CD4-positive, alpha-beta memory T cell (primary cell): ENCODE measurements at places on chromosomes 7 and 10.
A peak's percentile ranks its signal among the peaks of the same experiment; 100 is the strongest.

DNA sequence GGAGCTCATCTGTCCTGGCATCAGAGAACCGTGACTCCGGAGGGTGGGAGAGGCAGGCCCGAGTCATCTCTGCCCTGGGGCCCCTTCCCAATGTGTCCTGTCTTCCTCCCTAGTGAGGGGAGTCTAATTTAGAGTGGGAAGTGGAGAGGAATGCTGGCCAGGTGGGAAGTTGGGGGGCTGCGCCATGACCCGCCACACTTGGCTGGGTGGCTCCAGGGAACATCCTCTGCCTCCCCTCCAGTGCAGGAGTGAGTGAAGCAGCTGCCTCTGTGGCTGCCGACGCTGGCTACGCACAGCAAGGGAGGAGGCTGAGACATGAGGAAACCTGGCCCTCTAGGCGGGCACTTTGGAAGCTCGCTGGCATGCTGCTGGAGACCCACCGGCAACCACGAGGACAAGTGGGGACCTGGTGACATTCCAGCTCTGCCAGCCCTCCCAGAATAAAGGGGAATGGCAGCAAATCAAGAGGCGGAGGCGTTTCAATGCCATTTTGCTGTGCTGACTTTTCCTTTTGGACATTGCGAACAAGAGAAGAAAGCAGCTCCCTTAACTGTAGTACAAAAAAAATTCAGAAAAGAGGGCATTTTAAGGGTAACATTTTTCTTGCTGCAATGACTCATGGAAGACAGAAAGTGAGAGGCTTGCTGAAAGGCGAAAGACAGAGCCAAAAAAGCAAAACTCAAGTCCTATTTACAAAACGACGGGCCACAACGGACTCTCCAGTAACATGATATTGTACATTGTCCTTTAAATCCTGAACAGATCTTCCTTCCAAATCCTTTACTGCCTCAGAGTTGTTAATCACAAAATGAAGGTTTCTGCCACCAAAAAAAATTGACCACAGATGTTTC, 121.2 kb upstream of the PITRM1 start:
- H3K27ac ChIP-seq = no peak overlapping the region
- H3K36me3 ChIP-seq = no peaks in the 10 kb centered on the region
- no peak for DNase-seq
- no peaks in the 10 kb centered on the region for H3K27me3 ChIP-seq
- no peaks in the 10 kb centered on the region for H3K4me1 ChIP-seq

DNA sequence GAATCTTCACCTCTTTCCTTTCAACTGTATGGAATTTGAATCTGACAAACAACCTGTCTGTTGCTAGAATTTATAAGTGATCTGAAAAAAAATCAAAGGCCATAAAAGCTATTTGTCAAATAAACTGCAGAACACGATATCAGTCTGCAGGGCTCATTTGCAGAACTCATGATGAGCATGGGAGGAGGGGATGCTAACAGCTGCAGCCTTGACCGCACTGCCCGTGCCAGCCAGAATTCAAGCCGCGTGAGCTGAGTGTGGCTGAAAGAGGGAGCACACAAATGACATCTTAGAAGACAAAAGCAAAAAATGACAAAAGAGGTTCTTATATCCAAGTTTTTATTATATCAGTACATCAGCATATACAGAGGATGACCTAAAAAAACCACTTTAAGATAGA, 15.7 kb downstream of the LRRTM3 start:
- DNase-seq = no peak
- no peaks in the 10 kb centered on the region for H3K36me3 ChIP-seq
- no peaks in the 10 kb centered on the region for H3K4me1 ChIP-seq
- no peak overlapping the region for H3K4me3 ChIP-seq
- H3K27ac ChIP-seq = no peak overlapping the region

GRCh38 chr10:12055732-12056131, 13.0 kb upstream of the DHTKD1 start:
- no peaks in the 10 kb centered on the region for H3K36me3 ChIP-seq
- DNase-seq = no peak
- no peak overlapping the region for H3K4me3 ChIP-seq
- no peak overlapping the region for H3K27ac ChIP-seq

- no peak overlapping the region for H3K27ac ChIP-seq
- no peaks in the 10 kb centered on the region for H3K27me3 ChIP-seq
- no peak for DNase-seq
- no peak overlapping the region for H3K4me3 ChIP-seq
- no peaks in the 10 kb centered on the region for H3K36me3 ChIP-seq
- no peaks in the 10 kb centered on the region for H3K4me1 ChIP-seq
Observed at GRCh38 chr7:95365151-95365550, 31.0 kb downstream of the PON3 start.

GRCh38 chr7:1703871-1704810, 34.1 kb downstream of the ELFN1 start:
- no peaks in the 10 kb centered on the region for H3K36me3 ChIP-seq
- no peak for DNase-seq
- no peaks in the 10 kb centered on the region for H3K27me3 ChIP-seq
- no peak overlapping the region for H3K27ac ChIP-seq

- peaks cover 39% of the 10 kb centered on the region for H3K4me1 ChIP-seq
- no peaks in the 10 kb centered on the region for H3K27me3 ChIP-seq
- peak overlapping the region; percentile 83 for H3K4me3 ChIP-seq
- peak overlapping the region; percentile 89 for H3K27ac ChIP-seq
Observed at GRCh38 chr7:23105086-23105643, 420 bp upstream of the KLHL7 start.

GRCh38 chr10:34739915-34740314, 75.2 kb downstream of the PARD3 start:
- no peak for DNase-seq
- peaks cover 4% of the 10 kb centered on the region for H3K27me3 ChIP-seq
- no peak overlapping the region for H3K27ac ChIP-seq
- H3K36me3 ChIP-seq = no peaks in the 10 kb centered on the region
- H3K4me1 ChIP-seq = no peaks in the 10 kb centered on the region

DNA sequence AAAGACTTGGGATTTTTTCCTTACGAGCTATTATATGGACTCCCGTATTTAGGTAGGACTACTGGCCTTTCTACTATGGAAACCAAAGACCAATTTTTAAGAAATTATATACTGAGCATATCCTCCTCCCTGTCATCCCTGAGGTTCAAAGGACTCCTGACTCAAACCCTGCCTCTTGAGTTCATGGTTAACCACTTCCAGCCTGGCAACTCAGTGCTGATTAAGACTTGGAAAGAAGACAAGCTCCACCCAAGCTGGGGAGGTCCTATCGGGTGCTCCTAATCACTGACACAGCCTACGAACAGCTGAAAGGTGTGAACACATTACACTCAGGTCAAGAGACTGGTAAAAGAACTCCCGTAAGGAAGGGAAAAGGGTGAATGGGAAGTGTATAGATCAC, 66.8 kb downstream of the LYZL2 start:
- H3K36me3 ChIP-seq = no peaks in the 10 kb centered on the region
- no peak overlapping the region for H3K27ac ChIP-seq
- H3K4me3 ChIP-seq = no peak overlapping the region
- no peak for DNase-seq
- H3K4me1 ChIP-seq = no peaks in the 10 kb centered on the region
- H3K27me3 ChIP-seq = no peaks in the 10 kb centered on the region

- peaks cover 21% of the 10 kb centered on the region for H3K4me1 ChIP-seq
- H3K27me3 ChIP-seq = no peaks in the 10 kb centered on the region
- no peak for DNase-seq
- H3K4me3 ChIP-seq = no peak overlapping the region
- H3K27ac ChIP-seq = no peak overlapping the region
Observed at GRCh38 chr7:149718730-149719049, 54.7 kb downstream of the ZNF467 start.

- H3K27me3 ChIP-seq = no peaks in the 10 kb centered on the region
- no peak overlapping the region for H3K27ac ChIP-seq
- H3K4me3 ChIP-seq = no peak overlapping the region
- H3K36me3 ChIP-seq = no peaks in the 10 kb centered on the region
- no peaks in the 10 kb centered on the region for H3K4me1 ChIP-seq
Observed at GRCh38 chr10:84205049-84205852, 10.9 kb downstream of the CDHR1 start.

DNA sequence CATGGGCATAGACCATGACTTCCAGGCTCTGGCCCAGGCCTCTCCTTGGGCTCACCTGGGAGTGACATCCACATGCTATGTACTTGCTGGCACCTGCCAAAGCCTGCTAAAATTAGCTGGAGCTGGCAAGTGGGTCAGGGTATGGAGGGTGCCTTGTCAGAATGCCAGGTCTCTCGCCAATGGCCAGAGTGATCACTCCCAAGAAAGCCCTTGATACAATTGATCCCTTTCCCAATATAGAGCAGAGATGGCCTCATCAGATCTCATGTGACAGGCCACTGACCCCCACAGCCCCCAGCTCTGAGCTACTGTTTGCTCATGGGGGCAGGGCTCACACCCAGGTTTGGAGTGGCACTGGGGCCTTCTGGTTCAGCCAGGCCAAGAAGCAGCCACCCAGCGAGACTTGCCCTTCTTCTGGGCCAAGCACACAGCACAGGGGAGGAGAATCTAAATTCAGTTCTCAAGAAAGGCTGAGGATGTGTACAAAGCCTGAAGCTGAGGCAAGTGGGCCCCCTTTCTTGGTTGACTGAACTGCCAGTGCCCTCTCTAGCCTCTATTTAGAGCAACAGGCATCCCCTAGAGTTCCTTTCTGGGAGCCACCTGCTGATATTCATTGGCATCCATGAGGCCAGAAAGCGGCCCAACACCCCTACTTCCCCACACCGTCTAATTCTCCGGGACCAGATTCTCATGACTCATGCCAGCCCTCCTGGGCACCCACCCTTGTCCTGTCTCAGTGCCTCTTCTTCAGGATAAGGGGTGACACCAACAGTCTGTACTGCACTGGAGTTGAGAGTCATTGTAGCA, 18.9 kb upstream of the MYL7 start:
- no peak overlapping the region for H3K27ac ChIP-seq
- no peaks in the 10 kb centered on the region for H3K4me1 ChIP-seq
- H3K4me3 ChIP-seq = no peak overlapping the region
- no peak for DNase-seq

GRCh38 chr10:74921744-74922143, 95.3 kb downstream of the KAT6B start:
- no peak overlapping the region for H3K27ac ChIP-seq
- no peak for DNase-seq
- no peaks in the 10 kb centered on the region for H3K36me3 ChIP-seq
- no peaks in the 10 kb centered on the region for H3K27me3 ChIP-seq

DNA sequence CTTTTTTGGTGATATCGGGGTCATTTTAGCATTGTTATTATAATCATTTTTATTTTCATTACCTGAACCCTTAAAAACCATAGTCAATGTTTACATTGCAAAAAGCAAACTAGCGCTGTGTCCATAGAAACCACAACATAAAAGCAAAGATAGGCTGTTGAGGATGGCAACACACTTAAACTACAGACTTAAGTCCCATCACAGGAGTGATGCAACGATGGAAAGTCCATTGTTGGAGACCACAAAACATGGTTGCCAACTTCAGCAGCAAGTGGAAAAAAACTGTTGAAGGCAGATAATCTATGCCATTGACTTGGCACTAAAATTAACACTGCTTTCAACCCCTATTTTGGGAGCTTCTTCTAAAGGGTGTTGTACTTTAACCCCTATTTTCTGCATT, 398.8 kb upstream of the IGFBP3 start:
- no peaks in the 10 kb centered on the region for H3K36me3 ChIP-seq
- no peaks in the 10 kb centered on the region for H3K27me3 ChIP-seq
- no peaks in the 10 kb centered on the region for H3K4me1 ChIP-seq
- no peak overlapping the region for H3K27ac ChIP-seq
- no peak for DNase-seq

DNA sequence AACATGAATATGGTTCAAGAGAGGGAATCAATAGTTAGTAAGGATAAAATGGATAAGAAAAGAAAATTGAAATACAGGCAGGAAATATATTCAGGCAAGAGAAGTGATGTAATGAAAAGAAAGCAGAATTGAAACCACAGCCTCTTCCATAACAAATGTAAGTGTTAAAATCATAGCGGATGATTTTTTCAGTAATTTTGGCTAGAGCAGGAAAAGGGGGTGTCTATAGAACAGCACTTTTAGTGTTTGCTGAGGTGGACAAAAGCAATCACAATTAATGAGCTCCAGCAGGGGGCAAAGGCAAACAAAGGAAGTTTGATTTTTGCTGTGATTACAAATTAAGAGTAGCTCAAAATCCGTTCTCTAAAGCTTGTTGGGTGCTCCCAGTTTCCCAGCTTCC, 79.0 kb downstream of the TRIL start:
- H3K36me3 ChIP-seq = no peaks in the 10 kb centered on the region
- H3K4me3 ChIP-seq = no peak overlapping the region
- H3K4me1 ChIP-seq = no peaks in the 10 kb centered on the region
- no peak for DNase-seq
- H3K27me3 ChIP-seq = no peaks in the 10 kb centered on the region
- no peak overlapping the region for H3K27ac ChIP-seq

- H3K4me3 ChIP-seq = no peak overlapping the region
- H3K4me1 ChIP-seq = no peaks in the 10 kb centered on the region
- no peak for DNase-seq
- no peak overlapping the region for H3K27ac ChIP-seq
- H3K36me3 ChIP-seq = no peaks in the 10 kb centered on the region
- H3K27me3 ChIP-seq = no peaks in the 10 kb centered on the region
Observed at GRCh38 chr10:89923661-89924060, 222.3 kb downstream of the KIF20B start.

DNA sequence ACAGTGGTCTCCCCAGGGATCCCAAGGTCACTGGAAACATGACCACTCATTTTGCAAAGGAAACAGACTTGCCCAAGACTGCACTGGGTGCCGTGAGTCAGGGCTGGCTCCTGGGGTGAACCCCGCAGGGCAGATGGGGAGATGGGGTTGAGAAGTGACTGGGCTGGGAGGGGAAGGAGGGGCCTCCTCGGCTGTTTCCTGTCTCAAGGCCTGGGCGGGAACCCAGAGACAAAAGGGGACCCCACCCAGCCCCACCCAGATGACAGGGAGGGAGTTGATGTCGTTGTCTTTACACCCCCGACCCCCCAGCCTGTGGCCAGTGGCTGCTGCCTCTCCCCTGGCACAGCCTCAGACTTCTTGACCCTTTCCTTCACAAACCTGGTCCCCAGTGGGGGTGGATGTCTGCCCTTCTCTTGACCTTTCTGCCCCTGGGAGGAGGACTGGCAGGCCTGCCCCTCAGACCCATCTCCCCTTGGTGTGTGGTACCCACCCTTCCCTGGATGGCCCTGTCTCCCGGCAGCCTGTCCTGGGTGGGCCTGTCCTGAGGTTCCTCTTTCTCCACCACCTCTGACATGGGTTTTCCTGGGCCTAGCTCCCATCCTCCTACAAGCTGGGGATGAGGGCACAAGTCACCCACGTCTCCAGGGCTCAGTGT, 1.4 kb downstream of the MYO1G start:
- peak overlapping the region; percentile 85 for H3K27ac ChIP-seq
- peak overlapping the region; percentile 77 for H3K4me3 ChIP-seq
- no peaks in the 10 kb centered on the region for H3K27me3 ChIP-seq
- peaks cover 79% of the 10 kb centered on the region for H3K4me1 ChIP-seq
- peak; percentile 70 for DNase-seq
- H3K36me3 ChIP-seq = peaks cover 47% of the 10 kb centered on the region

GRCh38 chr7:112748381-112748780, 41.8 kb downstream of the TMEM168 start:
- DNase-seq = no peak
- no peaks in the 10 kb centered on the region for H3K4me1 ChIP-seq
- H3K27me3 ChIP-seq = no peaks in the 10 kb centered on the region
- no peak overlapping the region for H3K4me3 ChIP-seq
- no peaks in the 10 kb centered on the region for H3K36me3 ChIP-seq
- no peak overlapping the region for H3K27ac ChIP-seq
